ENCODE measurements at places on chromosomes 11 and 22.
A peak's percentile ranks its signal among the peaks of the same experiment; 100 is the strongest.

DNA sequence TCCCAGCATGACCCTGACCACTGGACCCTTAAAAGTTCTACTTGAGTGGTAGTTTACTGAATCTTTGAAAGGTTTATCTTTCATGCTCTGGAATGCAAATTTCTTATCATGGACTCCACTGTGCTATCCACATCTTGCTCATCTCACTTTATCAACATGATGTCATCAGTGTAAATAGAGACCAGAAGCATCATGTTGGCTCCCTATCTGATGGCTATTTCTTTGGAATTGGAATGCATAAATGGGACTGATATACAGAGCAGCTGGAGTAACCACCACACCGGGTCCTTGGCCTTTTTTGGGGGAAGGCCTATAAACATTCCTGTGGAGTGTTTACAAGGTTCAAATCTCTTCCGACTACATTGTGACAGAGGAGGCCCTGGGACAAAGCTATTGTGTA is 74.1 kb upstream of the CEP126 start:
- no peak for DNase-seq

- DNase-seq, result no peak
These were observed 126.2 kb downstream of the BCR start for GRCh38 chr22:23306438-23306921.

DNA sequence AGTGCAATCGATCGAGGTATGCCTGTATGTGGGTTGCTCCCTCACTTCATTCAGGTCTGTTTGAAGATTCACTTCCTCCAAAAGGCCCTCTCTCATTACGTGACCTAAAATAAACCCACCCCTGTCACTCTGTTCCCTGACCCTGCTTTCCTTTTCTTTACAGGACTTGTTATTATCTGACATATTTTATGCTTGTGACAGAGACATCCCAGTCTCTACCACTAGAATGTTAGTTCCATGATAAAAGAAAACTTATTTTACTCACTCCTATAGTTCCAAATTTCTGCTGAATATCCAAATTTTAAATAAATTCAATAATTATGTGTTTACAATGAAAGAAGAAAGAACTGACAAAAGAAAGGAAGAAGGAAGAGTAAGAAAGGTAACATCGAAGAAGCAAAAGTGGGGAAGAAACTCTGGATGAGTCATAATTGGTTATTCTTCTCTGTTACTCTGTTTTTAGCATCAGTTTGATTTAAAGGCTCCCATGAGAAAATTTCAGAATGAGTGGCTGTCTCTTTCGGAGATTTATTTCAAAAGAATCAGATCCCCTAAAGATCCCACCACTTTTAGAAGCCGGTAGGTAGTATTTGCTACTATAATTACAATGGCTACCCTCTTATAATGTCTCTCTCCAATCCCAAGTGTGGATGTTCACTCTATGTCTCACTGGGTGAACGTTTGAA is 33.5 kb downstream of the ENTHD1 start:
- DNase-seq, result no peak

- DNase-seq, result peak; percentile 57
These were observed 1.3 kb upstream of the ZNF202 start for GRCh38 chr11:123742724-123743120.

DNA sequence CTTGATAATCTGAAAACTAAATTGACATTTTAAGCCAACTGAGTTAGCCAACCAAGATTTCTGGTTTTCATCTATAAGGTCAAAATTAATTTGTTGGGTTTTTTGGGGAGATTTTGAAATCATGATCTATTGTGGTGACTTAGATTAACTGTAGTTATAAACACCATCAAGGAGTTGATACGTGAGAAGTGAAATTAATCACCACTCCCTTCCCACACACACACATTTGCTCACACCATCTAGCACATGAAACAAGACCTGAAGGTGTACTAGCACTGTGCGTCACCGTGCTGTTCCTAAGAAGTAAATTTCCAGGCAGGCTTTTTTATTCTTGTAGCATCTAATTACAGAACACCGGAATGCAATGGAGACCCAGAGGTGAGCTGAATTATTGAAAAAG is 2.1 kb downstream of the OR5B21 start:
- DNase-seq, result no peak

GRCh38 chr11:1197886-1198560 is 24.8 kb upstream of the MUC5B start:
- peak; percentile 55 for DNase-seq

GRCh38 chr11:19553683-19554333 is 158.8 kb upstream of the NAV2 start:
- peak; percentile 93 for DNase-seq
